ENCODE measurements at places on chromosomes 12 and 14.
A peak's percentile ranks its signal among the peaks of the same experiment; 100 is the strongest.

DNA sequence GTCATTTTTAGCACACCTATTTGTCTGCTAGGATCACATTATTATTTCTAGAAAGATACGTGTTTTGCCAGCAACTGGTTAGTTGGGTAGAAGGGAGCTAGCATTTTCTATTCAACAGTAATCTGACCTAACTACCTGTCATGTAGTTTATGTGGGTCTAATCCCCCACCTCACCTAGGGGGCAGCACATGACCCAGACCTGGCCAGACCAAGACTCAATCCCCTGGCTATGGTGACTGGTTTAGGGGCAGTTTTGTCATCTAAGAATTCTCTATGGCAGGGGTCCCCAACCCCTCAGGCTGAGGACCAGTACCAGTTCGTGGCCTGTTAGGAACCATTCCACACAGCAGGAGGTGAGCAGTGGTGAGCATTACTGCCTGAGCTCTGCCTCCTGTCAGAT is 29.5 kb upstream of the EVL start:
- H3K27me3 ChIP-seq = no peaks in the 10 kb centered on the region
- no peak overlapping the region for H3K4me3 ChIP-seq
- H3K27ac ChIP-seq = no peak overlapping the region
- DNase-seq = no peak
- H3K36me3 ChIP-seq = no peaks in the 10 kb centered on the region

DNA sequence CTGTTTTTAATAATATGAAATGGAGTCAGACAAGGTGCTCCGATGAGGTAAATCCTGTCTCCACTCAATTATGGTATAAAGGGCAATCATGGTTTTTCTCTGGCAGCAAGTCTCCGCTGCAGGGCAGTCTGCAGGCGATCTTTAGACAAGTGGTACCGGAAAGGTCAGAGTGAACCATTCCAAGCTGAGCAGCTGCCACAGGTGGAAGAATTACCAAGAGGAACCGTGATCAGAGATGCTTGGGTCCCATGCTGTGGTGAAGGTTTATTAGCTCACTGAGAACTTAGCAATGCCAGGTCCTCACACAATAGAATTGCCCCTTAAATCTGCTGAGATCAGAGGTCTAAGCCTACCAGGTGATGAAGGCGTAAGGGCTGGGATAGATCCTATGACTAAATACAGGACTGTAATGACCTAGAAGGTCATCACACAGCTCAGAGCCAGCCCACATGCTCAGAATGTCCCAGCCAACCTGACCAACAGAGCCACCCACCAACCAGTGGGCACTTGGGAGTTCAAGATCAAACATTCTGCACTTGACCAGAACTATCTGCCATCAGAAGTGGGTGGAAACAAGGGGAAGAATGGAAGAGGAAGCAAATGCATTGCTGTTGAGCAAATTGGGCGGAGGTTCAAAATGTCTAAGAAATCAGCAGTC is 175.2 kb upstream of the BCL2L14 start:
- peak overlapping the region; percentile 13 for H3K27ac ChIP-seq
- DNase-seq = peak; percentile 24
- no peaks in the 10 kb centered on the region for H3K27me3 ChIP-seq
- H3K36me3 ChIP-seq = peaks cover 22% of the 10 kb centered on the region

GRCh38 chr12:125225641-125226040 is 160.4 kb downstream of the AACS start:
- H3K27me3 ChIP-seq = peaks cover 6% of the 10 kb centered on the region
- H3K27ac ChIP-seq = no peak overlapping the region
- peaks cover 12% of the 10 kb centered on the region for H3K4me1 ChIP-seq
- H3K36me3 ChIP-seq = no peaks in the 10 kb centered on the region
- DNase-seq = no peak
- no peak overlapping the region for H3K4me3 ChIP-seq

GRCh38 chr12:107759410-107759809 is 1.5 kb downstream of the PRDM4 start:
- peak; percentile 68 for DNase-seq
- H3K4me3 ChIP-seq = peak overlapping the region; percentile 80
- no peak overlapping the region for H3K27ac ChIP-seq

All from CD14-positive monocyte (primary cell).